SK-MEL-5 (cell line): ENCODE measurements at places on chromosomes 4 and X.

DNA sequence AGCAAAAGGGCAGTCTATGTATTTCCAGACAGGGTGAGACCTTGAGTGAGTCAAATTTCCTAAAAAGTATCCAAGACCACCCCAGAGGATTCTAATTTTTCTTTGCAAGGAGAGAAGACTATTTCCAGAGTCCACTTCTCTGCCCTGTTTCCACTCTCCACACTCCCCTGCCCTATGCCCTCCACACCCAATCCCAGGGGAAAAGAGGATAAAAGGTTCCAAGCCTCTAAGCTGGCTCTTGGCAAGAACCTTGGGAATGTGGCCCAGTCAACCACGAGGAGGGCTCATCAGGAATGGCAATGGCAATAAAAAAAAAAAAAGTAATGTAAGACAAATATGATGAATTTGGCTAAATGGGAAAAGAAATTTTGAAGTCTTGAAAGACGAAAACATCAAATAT is 65.9 kb downstream of the SRPX start:
- DNase-seq = no peak

GRCh38 chr4:175509320-175509719 is 302.7 kb downstream of the GPM6A start:
- peak; percentile 78 for DNase-seq

DNA sequence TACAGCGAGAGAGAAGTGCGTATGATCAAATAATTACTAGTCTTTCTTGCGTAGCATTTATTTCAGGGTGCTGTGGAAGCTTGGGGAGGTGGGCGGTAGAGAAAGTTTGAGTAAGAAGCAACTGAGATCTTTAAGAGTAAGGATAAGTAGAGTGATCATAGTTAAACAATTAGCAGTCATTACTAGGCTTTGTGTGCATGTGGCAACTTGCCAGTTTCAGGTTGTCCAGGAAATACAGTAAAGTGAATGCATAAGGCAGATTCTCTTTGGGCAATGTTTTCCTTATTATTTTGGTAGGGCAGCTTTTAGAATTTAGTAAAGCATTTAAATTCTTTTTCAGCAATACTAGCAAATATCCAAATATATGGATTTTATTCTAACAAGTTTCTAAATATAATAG is 57.0 kb downstream of the HPGDS start:
- no peak for DNase-seq

DNA sequence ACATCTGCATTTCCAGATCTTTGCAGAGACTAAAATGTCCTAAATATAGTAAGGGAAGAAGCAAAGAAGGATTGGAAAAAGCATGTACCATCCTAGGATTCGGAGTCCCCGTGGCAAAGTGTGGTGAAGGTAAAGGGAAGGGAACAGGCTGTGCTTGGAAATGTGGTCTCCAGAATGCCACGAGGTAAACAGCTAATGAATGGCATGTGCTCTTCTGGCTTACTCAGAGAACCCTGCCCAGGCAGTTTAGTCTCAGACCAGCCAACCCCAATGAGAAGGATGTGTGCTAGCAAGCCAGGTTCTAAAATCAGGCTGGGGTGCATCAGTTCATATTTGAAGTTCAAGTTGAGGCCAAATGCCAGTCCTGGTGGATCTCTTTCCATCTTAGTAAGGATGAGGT is 113.1 kb downstream of the RS1 start:
- DNase-seq = no peak

GRCh38 chr4:128393101-128393704 is 105.6 kb upstream of the PGRMC2 start:
- no peak for DNase-seq

DNA sequence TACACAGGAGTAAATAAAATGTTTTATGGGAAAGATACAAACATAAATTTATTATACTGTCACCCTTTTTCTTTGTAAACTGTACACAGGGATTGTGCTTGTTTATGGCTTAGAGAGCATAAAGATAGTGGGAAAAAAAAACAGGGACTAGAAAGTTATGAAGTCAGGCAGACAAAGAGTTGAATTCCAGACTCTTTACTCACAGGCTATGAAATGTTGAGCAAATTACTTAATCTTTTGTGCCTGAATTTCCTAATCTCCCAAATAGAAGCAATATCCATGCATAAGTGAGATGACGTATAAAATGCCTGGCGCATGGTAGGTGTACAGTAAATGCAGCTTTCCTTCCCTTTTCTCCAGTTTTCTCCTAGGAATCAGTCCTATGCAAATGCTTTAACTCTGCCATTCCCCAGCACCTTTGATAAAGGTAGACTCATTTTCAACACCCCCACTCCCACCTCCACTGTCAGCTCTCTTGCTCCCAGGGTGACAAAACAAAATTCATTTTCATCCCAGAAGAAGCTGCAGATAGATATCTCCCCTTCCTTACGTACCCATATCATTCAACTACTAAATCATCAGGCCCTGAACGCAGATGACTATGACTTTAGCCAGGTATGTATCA is 44.5 kb upstream of the BTC start:
- DNase-seq = no peak

GRCh38 chr4:6196871-6197270 is 3.5 kb downstream of the JAKMIP1 start:
- no peak for DNase-seq

- no peak for DNase-seq
Observed at GRCh38 chr4:108445716-108446115, 174.7 kb upstream of the RPL34 start.

DNA sequence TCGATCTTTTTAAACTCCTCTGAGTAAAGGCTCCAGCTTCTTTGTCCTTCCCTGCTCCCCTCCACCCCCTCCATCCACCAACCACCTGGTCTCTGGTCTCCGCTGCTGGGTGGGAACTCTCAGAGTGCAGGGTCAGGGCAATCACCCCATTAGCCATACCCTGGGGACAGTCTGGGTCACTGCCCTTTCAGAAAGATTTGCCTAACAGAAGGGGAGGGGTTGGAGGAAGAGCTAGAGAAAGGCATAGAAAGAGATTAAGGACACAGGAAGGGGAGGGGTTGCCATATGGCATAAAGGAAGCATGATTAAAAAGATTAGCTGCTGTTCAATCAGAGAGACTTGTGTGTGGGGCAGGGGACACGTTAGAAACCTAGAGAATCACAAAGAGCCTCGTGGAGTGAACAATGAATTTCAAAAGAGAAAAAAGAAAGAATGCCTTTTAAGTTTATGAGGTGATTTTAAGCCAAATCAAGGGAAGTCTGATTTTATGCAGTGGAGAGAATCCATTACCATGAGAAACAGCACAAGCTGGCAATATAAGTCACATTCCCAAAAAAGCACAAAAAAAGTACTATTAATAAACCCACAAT is 115.5 kb upstream of the ACSL4 start:
- no peak for DNase-seq

DNA sequence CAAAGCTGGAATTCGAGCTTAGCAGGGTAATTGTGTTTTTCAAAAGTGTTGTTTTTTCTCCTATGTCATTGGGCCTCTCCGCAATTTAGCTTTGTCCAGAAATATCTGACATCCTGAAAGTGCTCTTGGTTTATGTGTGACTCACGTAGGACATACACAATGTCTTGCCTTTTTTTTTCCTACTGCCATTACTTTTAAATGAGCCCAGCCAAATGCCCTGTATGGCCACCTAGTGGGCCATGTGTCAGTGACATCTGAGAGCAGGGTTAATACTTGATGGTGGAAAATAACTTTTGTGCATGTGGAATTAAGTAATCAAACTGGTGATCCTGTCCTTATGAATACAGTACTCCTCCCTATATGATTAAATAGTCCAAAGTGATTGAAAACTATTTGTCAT is 1411.1 kb upstream of the TENM3 start:
- peak; percentile 40 for DNase-seq

GRCh38 chrX:53000447-53001135 is 42.3 kb upstream of the FAM156A start:
- no peak for DNase-seq

- peak; percentile 83 for DNase-seq
Observed at GRCh38 chr4:40621592-40622512, 7.8 kb downstream of the RBM47 start.

DNA sequence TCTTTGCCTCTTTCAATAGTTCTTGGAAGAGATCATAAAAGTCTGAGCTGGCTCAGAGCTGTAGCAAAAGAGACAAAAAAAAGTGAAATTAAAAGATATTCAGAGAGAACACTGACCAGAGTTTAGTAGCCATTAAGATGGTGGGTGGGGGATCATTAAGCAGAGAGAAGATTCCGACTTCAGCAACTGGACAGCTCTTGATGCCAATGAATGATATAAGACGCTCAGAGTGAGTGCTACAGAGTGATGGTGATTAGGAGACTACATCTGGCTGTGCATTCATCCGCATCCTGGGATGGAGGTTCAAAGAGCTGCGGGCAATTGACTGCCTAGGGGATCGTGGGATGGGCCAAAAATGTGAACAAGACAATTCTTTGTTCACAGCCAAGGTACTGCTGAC is 178.5 kb downstream of the PACRGL start:
- no peak for DNase-seq

GRCh38 chrX:118521435-118521834 is 25.8 kb downstream of the DOCK11 start:
- no peak for DNase-seq

GRCh38 chrX:11193035-11193469 is 81.9 kb downstream of the HCCS start:
- DNase-seq = no peak

DNA sequence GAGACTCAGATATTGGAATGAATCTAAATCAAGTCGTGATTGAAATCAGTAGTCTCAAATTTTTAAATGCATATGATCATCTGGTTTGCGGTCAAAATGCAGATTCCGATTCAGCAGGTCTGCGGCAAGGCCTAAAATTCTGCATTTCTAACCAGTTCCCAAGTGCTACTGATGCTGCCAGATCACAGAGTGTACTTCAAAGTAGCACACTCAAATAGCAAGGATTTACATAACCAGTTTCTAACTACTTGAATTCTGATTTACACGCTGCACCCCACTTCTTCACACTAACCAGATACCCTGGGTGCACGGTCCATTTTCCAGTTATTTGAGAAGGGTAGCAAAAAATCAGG is 752 bp downstream of the MBTPS2 start:
- DNase-seq = no peak

DNA sequence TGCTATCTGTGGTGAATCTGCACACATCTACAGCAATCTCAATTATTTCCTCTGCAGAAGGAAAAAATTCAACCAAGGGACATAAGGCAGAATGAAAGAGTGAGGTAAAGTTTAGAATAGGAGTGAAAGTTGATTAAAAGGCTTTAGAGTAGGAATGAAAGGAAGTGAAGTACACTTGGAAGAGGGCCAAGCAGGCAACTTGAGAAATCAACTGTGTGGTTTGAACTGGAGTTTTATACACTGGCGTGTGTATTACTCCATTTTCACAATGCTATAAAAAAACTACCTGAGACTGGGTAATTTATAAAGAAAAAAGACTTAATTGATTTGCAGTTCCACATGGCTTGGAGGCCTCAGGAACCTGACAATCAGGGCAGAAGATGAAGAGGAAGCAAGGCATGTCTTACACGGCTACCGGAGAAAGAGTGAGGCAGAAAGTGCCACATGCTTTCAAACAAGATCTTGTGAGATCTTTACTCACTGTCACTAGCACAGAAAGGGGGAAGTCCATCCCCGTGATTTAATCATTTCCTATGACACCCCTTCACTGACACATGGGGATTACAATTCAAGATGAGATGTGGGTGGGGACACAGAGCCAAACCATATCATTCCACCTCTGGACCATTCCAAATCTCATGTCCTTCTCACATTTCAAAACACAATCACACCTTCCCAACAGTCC is 234.8 kb downstream of the IL15 start:
- no peak for DNase-seq

DNA sequence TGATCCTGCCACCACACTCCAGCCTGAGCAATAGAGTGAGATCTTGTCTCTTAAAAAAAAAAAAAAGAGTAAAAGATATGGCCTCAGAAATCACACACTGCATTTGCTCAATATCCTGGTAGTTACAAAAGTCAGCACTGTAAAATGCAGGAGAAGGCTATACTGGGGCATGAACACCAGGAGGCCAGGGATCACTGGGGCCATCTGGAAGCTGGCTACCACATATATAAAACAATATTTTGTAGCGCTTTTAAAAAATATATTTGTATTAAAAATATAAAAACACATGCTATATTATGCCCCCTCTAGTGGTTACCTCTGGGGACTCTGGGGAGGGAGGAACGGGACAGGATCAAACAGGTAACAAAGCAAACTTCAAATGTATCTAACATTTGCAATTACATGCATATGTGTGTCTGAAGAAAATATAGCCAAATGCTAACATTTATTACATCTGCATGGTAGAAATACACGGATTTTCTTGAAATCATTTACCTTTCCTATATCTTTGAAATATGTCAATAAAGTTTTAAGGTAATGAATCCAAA is 4.0 kb downstream of the C4orf46 start:
- DNase-seq = peak; percentile 63

- no peak for DNase-seq
Observed at GRCh38 chr4:144649646-144650045, 3.7 kb downstream of the HHIP start.

- DNase-seq = no peak
Observed at GRCh38 chr4:102139932-102140331, 205.3 kb downstream of the SLC39A8 start.

DNA sequence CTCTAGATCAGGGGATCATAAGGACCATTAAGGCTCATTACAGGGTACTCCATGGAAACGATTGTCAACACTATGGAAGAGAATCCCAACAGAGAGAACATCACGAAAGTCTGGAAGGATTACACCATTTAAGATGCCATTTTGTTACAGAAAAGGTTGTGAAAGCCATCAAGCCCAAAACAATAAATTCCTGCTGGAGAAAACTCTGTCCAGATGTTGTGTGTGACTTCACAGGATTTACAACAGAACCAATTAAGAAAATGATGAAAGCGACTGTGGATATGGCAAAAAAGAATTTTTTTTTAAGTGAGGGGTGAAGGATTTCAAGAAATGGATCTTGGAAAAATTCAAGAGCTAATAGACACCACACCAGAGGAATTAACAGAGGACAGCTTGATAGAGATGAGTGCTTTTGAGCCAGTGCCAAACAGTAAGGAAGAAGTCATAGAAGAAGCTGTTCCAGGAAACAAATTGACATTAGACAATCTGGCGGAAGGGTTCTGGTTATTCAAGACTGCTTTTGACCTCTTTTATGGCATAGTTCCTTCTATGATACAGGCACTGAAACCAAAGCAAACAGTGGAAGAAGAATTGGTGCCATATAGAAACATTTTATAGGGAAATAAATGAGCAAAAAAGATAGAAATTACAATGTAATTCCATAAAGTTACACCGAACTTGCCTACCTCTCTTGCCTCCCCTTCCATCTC is 17.3 kb upstream of the LSM6 start:
- no peak for DNase-seq

- DNase-seq = no peak
Observed at GRCh38 chr4:143721317-143721716, 20.8 kb upstream of the FREM3 start.

DNA sequence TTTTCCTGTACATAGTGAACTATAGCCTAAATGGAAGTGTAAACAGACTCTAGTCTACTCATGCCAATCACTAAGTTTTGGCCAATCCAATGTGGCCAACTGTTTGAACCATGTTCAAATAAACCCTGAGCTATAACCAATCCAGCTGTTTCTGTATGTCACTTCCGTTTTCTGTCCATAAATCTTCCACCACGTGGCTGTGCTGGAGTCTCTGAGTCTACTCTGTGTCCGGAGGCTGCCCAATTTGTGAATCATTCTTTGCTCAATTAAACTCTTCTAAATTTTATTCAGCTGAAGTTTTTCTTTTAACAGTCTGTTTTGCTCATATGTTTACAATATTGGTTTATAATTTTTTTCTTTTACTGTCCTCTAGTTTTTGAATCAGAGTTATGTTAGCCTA is 112.3 kb upstream of the BANK1 start:
- no peak for DNase-seq
